ENCODE measurements at places on chromosomes 5 and 9.

DNA sequence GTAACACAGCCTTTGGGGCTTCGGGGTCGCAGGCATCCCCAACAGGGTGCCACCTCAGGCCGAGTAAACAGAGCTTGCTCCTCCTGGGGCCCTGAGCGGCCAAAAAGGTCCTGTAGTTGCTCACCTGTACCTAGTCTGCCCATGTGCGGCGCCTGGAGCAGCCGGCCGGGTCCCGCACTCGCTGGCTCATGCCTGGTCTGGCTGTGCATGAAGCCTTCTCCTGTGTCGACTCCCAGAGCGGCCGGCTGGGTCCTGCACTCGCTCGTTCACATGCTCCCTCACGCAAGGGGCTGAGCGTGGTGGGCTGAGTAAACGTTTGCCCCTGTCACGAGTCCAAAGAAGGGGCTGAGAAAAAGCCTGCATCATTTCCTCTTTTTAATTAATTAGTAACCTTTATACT lies 162.4 kb upstream of the TUT7 start:
- DNase-seq: no peak

DNA sequence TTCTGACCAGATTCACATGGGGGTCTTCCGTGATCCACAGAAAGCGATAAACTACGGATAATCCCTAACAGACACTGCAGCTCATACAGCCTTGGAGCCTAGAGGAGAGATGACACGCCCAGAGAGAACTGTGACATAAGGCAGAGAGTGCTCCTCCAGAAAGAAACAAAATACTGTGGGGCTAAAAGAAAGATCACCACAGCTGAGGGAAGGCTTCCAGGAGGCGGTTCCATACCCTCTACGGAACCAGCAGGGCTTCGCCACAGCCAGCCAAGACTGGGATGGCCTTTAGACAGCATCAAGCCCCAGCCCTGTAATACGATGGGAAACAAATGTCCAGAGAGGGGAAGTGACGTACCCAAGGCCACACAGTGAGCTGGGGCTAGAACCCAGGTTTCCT lies 19.3 kb downstream of the GPX3 start:
- no peak for DNase-seq

GRCh38 chr5:171469326-171469725 lies 49.9 kb downstream of the FGF18 start:
- DNase-seq: no peak

GRCh38 chr5:52886206-52886605 lies 98.5 kb downstream of the ITGA1 start:
- no peak for DNase-seq

GRCh38 chr5:175447571-175447970 lies 3.6 kb upstream of the DRD1 start:
- DNase-seq: no peak

DNA sequence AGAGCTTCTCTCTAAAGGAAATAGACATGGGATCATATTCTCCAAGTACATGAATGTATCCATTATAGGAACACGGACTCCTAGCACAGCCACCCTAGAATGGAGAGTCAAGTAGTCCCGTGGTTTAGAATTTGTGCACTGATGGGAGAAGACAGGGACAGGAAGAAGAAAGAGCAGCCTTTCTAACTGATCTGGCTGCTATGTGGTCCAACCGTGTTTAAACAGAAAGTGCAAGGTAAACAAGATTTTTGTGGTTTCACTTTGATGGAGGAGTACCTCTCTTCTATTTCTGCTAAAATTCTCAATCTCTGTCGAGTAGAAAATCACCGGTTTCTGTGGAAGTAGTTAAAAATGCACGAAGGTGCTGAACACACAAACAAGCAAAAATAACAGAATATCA lies 171.3 kb downstream of the ST8SIA4 start:
- DNase-seq: no peak

- DNase-seq: no peak
These were observed 24.8 kb upstream of the PDCD1LG2 start for GRCh38 chr9:5485378-5486085.

GRCh38 chr5:159171274-159171673 lies 38.1 kb downstream of the RNF145 start:
- DNase-seq: no peak

DNA sequence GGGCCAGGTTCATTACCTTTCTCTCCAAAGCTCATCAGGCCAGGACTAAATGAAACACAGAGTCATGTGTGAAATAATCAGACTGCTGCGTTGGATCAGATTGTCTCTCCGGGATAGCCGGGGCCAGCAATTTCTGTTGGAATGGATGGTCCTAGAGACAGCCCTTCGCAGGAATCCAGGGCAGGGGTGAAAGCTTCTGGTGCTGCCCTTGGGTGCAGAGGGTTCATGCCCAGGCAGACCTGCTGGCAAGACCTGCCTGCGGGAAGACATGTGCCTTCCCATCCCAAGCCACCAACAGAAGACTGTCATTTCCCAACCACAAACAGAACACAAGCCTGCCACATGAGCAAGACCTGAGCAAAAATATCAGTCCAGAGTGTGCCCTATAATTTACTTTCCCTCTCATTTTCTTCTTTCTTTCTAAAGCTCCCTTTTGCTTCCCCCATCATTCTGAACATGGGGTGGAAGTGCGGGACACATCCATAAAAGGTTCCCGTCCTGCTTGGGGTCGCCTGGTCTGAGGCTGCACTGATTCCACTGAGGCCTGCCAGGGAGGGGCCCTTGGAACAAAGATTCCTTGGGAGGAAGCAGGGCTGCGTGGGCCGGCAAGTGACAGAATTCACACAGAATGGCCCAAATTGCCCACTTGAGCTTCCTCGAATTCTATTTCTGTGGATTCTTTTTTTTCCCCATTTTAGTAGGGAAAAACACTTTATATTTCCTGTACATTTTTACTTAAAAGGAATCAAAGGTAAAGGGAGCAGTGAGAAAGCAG lies 57.3 kb downstream of the UBE2QL1 start:
- DNase-seq: no peak

- DNase-seq: no peak
These were observed 75.0 kb upstream of the OR13F1 start for GRCh38 chr9:104429031-104429546.

- peak; percentile 79 for DNase-seq
These were observed 118.1 kb upstream of the SMIM23 start for GRCh38 chr5:171667341-171668096.

DNA sequence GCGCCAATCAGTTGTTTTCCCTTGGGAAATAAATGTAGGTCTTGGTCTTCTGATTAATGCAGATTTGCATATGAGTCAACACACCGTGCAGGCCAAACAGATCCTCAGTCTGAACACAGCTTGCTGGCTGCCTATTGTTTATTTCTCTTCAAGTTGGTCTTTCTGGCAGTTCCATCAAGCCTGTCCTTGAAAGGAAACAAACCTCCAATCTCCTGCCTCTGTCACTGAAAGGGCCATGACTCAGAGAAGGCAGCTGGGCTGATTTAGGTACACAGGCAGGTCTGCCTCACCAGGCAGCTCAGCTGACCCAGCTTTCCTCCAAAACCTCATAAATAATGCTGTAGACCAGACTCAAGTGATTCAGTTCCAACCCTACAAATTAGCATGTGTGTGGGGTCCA lies 175.9 kb downstream of the MAN2A1 start:
- peak; percentile 75 for DNase-seq

GRCh38 chr9:12988258-12988657 lies 213.4 kb downstream of the LURAP1L start:
- no peak for DNase-seq

GRCh38 chr5:149153193-149153750 lies 12.0 kb downstream of the ABLIM3 start:
- no peak for DNase-seq

DNA sequence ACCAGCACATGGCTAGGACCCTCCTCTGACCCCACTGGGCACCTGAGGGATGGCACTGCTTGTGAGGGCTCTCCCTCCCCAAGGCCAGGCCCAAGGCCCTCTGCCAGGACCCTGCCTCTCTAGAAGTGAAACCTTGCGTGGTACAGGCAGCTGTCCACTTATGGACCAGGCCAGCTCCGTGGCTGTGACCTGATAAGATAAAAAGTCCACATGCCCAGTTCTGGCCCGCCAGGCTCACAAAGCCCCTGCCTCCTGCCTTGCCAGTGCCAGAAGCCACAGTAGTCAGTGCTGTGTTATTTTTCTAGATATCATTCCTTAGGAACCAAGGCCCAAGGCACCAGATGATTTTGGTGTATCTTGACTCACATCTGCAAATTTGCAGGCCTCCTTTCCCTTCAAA lies 14.0 kb upstream of the SPATA31E1 start:
- DNase-seq: no peak

GRCh38 chr5:57491369-57491965 lies 8.9 kb upstream of the ACTBL2 start:
- no peak for DNase-seq

DNA sequence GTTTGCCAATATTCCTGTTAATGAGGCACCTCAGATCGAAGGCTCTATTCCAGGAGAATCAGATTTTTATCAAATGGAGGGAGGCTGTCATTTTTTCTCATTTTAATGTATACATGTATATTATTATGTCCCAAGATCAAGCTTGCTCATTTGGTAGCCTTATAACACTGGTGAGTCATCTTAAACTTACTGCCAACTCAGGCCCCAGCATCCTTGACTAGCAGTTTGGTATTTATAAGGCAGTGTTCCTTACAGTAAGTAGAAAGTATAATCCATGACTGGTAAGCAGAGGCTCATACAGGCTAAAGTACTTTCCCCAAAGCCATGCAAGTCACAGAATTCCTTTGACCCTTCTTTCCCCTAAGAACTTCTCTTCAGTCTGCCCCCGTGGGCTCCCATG lies 90.7 kb upstream of the NR3C1 start:
- DNase-seq: peak; percentile 52

GRCh38 chr5:13919087-13919486 lies 25.4 kb downstream of the DNAH5 start:
- DNase-seq: no peak

GRCh38 chr9:3458806-3459475 lies 66.9 kb downstream of the RFX3 start:
- peak; percentile 36 for DNase-seq

DNA sequence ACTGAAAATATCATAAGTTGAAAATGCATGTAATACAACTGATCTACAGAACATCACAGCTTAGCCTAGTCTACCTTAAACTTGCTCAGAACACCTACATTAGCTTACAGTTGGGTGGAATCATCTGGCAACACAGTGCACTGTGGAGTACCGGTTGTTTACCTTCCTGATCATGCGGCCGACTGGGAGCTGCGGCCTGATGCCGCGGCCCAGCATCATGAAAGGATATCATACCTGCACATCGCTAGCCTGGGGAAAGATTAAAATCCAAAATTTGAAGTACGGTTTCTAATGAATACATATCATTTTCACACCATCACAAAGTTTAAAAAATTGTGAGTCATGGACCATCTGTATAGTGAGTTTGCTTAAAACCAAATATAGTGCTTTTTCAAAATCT lies 1.8 kb downstream of the HACD4 start:
- no peak for DNase-seq
